Right atrium auricular region (tissue), 2 donors: ENCODE measurements at places on chromosomes 2 and 18. TPM values are rescaled to one million over a fixed set of nuclear protein-coding genes. Genes with fewer than 3 reads are reported as not detected.
A peak's percentile ranks its signal among the peaks of the same experiment; 100 is the strongest.

DNA sequence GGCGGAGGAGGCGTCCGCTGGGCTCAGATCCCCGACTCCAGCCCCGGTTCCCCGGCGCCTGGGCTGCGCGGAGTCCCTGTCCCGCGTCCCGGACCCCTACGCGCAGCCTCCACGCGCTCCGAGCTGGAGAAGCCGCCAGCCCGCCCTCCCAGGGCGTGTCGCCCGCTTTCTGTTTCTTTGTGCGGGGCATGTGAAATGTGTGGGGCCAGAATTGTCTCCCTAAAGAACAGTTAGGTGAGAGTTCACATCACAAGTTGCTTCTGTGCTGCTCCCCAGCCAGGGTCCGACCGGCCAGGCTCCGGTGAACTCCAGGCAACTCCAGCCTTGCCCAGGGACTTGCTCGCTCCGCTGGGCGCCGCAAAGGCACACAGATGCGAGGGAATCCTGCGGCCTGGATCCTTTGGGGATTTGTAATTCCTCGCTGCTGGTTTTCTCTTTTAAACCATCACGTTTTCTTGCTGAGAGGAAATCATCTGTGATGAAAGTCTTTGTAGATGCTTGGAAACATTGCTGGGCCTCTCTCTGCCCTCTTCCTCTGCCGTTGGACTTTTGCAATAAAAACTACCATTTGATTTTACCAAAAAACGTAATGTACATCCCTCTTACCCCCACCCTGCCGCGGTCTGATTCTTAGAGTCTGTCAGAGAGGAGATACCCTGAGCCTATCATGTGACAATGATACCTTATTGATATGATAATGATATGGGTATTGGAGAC, 631 bp downstream of the GYPC start:
- peaks cover 71% of the 10 kb centered on the region for H3K4me1 ChIP-seq
- DNase-seq: no peak
- no peaks in the 10 kb centered on the region for H3K27me3 ChIP-seq
- H3K4me3 ChIP-seq: peak overlapping the region; percentile 76
- peak overlapping the region; percentile 99 for H3K27ac ChIP-seq

YWHAQ gene
- 139 TPM for total RNA-seq

DNA sequence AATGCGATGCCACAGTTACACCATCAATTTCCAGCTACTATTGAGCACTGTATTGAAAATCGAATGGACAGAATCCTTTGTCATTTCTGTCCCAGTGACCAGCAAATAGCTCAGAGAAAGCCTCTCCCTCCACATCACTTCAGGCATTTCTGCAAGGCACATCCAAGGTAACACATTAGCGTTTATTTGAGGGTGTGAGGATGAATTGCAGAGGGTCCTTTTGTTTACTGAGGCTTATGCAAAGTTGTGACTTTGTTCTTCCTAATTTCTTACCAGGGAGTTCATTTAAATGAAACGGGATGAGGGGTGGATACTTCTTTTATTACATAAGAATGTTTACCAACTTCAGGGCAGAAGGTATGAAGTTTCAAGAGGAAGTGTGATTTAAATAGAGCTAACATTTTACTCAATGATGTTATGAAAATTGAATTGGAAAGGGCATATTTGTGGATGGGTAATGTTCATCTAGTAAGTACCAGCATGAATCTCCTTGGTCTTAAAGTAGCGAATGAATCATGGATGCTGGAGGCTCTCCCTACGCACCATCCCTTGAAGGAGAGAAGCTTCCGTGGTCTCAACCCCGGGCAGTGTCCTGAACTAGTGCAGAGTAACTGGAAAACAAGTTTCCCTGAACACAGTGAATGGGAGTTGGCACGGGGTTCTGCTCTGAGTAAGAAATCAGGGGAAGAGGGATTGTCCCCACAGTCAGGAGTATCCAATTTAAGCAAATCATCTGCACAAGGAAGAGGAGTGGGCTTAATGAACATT, 756.5 kb downstream of the GALR1 start:
- no peaks in the 10 kb centered on the region for H3K27me3 ChIP-seq
- no peaks in the 10 kb centered on the region for H3K36me3 ChIP-seq
- no peak overlapping the region for H3K4me3 ChIP-seq
- no peaks in the 10 kb centered on the region for H3K4me1 ChIP-seq

TOGARAM2 gene
- total RNA-seq: 2.0 TPM

GRCh38 chr2:64296140-64296480, 151.9 kb upstream of the PELI1 start:
- H3K27ac ChIP-seq: no peak overlapping the region
- no peaks in the 10 kb centered on the region for H3K36me3 ChIP-seq

DNA sequence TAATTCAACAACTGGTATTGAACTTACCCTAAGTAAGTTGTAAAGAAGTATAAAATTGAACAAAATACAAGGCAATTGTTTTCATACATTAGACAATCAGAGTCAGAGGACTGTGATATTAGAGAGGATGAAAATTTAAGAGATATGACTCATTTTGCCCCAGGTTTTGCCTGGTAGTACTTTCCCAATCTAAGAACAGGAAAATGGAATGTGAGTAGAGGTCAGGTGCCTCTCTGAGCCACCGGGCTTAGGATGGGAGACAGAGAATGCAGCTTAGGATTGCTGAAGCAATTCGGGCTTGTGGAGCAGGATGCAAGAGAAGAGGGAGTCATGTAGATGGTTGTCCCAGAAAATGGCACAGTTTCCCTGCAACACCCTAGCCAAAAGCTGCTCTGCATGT, 219.7 kb upstream of the CHST9 start:
- H3K36me3 ChIP-seq: no peaks in the 10 kb centered on the region
- DNase-seq: no peak
- no peaks in the 10 kb centered on the region for H3K4me1 ChIP-seq
- no peak overlapping the region for H3K27ac ChIP-seq
- H3K27me3 ChIP-seq: no peaks in the 10 kb centered on the region

TACR1 gene
- total RNA-seq: 0.16 TPM

RGPD4 gene
- total RNA-seq: not detected

GRCh38 chr2:111642586-111643327, 241.2 kb downstream of the ANAPC1 start:
- H3K27ac ChIP-seq: no peak overlapping the region
- no peaks in the 10 kb centered on the region for H3K27me3 ChIP-seq
- H3K4me1 ChIP-seq: no peaks in the 10 kb centered on the region
- no peak for DNase-seq

DNA sequence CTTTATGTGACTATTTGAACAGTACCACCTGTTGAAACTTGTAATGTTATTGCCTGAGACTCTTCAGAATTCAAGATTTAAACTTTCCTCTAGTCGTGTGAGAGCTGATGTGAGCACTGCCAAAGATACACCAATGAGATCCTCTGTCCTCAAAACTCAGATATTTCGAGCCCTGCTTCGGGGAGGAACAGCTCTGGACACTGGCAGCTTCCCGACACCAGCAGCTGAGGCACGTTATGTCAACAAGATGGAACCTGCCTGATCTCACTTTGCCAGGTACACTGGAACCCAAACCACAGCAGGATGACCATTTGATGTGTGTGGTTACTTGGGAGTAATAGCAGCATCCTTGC, 319.9 kb upstream of the RBMS1 start:
- H3K27me3 ChIP-seq: no peaks in the 10 kb centered on the region
- H3K36me3 ChIP-seq: no peaks in the 10 kb centered on the region
- no peak for DNase-seq
- no peak overlapping the region for H3K27ac ChIP-seq

STPG4 gene
- not detected for total RNA-seq

DNA sequence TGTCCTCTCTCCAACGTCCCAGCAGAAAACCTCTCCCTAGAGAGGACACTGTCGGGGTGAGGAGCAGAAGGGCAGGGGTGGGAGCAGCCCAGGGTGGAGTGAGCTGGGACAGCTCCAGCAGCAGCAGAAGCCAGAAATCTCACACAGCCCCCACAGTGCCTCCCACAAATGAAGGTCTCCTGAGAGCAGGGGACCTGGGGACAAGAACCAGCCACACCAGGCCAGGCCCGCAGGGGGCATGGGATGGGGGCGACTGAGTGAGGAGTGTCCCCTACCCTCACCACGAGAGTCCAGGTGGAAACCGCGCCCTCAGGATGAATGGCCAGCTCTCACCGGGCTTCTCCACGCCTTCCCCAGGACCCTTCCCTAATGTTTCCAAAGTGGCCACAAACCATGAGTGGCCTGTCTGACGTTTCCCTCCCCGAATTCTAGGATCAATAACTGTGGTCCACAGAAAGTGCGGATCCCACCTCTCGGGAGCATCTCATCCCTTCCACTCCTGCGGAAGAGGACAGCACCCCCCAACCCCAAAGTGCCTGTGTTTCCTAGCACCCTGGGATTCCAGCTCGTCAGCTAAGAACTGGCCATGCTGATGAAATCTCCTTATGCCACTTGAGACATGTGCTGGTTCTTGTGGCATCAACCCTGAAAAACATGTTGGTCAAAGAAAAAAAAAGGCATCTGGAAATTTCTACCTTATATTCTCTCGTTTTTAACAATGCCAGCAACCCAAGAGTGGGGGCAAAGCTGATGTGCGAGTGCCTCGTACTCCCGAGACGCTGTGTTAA, 121.1 kb downstream of the HDAC4 start:
- H3K4me3 ChIP-seq: no peak overlapping the region
- no peaks in the 10 kb centered on the region for H3K27me3 ChIP-seq

HOXD1 gene
- total RNA-seq: not detected

DNA sequence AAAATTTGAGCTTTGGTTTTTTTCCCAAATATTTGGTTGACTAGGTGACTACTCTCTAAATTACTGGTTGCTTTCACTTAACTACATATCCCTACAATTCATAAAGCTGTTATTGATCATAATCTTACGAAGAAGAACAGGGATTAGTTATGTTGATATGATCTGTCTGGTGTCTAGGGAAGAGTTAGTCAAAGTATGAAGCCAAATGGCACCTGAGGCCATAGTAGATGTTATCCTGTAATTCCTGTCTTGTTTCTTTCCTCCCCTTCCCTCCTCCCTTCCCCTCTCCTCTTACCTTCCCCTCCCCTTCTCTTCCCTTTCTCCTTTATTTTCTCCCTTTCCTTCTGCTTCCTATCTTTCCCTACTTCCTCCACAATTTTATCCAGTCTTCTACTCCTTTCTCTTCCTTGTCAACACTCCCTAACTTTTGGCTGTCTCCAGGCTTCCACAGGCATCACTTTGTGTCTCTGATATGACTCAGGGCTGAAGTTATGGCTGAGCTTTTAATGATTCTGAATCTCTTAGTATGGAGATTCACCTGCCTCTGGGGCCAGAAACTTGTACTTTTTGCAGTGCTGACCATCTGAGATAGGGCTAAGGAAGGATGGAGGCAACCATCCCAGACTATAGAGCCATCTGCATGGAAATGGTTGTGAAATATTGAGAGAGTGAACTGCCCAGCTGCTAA, 149.9 kb upstream of the TCF4 start:
- peaks cover 1% of the 10 kb centered on the region for H3K4me1 ChIP-seq
- no peak overlapping the region for H3K4me3 ChIP-seq
- H3K27ac ChIP-seq: no peak overlapping the region
- DNase-seq: no peak
- H3K27me3 ChIP-seq: no peaks in the 10 kb centered on the region

- H3K27me3 ChIP-seq: no peaks in the 10 kb centered on the region
- peaks cover 12% of the 10 kb centered on the region for H3K4me1 ChIP-seq
- H3K36me3 ChIP-seq: peaks cover 26% of the 10 kb centered on the region
- no peak overlapping the region for H3K4me3 ChIP-seq
- no peak overlapping the region for H3K27ac ChIP-seq
- no peak for DNase-seq
Observed at GRCh38 chr18:27991391-27991790, 185.5 kb downstream of the CDH2 start.

DNA sequence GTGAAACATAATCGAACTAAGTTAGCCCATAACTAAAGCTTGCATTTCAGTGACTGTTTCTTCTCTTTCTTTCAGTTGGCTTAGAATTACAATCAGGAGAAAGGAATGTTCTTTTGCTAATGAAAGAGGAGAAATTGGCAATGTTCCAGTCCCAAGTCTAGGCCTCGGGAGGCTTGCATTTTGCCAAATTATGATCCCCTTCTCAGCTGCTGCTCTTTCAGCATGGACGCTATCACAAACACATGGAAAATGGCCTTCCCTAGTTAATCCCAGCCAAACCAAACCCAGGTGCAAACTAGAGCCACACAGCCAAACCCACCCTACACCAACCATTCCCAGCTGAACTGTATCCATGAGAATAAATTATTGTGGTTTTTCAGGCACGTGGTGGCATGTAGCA, 605.2 kb upstream of the LRRTM4 start:
- H3K27me3 ChIP-seq: no peaks in the 10 kb centered on the region
- no peak overlapping the region for H3K4me3 ChIP-seq

DNA sequence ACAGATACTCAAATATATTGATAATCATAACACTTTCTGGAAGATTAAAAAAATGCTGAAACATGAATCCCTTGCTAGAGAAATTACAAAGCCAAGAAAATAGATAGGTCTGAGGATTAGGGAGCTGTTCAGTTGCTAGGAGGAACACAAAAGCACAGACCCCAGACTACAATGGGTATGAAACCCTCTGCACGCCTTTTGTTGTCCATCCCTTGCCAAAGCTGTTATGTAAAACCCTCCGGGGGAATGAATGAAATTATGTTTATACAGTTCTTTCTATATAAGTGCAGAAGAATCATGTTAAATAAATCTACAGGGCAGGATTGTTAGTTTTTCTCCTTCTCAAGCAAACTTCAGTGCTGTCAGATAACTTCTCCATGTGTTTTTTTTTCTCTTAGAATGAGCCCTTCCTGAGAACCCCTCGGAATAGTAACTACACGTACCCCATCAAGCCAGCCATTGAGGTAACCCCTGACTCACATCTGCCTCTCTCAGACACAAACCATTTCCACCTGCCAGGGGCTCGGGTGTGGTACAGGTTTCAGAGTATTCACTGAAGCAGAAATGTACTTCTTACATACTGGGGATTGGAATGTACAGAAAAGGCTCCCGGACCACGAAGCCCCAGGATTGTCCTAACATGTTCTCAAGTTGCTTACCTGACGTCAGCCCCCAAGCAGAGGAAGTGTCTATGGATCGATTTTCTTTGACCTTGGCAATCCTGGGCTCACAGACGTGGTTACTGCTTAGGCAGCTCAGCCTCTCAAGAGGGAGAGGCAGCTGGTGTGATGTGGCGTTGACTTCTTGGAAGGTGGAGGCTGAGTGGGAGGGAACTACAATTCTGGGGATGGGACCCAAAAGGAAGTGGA, 118.0 kb downstream of the PLB1 start:
- H3K27ac ChIP-seq: no peak overlapping the region
- no peaks in the 10 kb centered on the region for H3K27me3 ChIP-seq
- no peak overlapping the region for H3K4me3 ChIP-seq

DNA sequence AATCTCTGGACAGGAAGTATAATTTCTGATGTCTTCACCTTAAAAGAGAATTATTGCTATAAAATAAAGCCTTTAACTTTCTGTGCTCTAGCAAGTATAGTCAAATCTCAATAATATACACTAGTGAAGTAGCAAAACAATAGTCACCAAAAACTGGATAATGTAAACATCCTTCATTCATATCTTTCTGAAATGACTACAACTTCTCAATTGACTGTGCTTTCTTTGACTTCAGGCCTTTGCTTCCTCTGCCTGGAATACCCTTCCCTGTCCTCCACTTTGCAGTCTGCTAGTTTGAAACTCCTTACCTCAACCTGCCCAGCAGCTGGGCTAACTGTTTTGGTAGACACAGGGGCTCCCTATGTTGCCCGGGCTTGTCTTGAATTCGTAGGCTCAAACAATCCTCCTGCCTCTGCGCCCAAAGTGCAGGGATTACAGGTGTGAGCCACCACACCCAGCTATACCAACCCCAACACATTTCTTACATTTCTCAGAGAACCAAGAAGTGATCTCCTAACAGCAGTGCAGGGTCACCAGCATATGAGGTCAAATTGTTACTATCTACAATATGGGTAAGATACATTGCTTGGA, 6.6 kb upstream of the PCBP1 start:
- DNase-seq: no peak
- no peaks in the 10 kb centered on the region for H3K27me3 ChIP-seq
- no peak overlapping the region for H3K4me3 ChIP-seq
- H3K36me3 ChIP-seq: peaks cover 70% of the 10 kb centered on the region

- H3K27ac ChIP-seq: no peak overlapping the region
- H3K27me3 ChIP-seq: peaks cover 4% of the 10 kb centered on the region
- DNase-seq: no peak
- peaks cover 22% of the 10 kb centered on the region for H3K4me1 ChIP-seq
Observed at GRCh38 chr2:167294776-167295140, 406.5 kb downstream of the XIRP2 start.

LIPG gene
- total RNA-seq: 0.93 TPM
